NCI-H1694 (cell line): ENCODE measurements at places on chromosomes 7 and 10.

GRCh38 chr7:137074391-137075030, 206.1 kb downstream of the CHRM2 start:
- DNase-seq, result no peak

DNA sequence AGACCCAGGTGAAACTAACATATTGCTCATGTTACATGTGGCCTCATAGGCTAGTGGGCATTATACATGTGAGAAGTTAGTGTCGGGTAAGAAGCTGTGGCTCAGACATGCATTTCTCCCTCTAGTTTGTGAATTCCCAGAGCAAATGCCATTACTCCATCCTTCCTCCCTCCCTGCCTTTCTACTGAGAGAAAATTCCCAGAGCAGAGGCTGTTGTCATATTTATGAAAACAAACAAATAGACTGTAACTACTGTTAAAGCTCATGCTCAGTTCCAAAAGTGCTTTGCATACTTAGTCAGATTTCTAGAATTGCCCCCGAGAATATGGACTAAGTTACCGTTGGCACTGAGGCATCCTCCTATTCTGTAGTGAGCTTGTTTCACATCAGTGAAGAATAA, 29.0 kb downstream of the ZNRF2 start:
- DNase-seq, result no peak

GRCh38 chr7:155961241-155962190, 149.3 kb upstream of the SHH start:
- no peak for DNase-seq

DNA sequence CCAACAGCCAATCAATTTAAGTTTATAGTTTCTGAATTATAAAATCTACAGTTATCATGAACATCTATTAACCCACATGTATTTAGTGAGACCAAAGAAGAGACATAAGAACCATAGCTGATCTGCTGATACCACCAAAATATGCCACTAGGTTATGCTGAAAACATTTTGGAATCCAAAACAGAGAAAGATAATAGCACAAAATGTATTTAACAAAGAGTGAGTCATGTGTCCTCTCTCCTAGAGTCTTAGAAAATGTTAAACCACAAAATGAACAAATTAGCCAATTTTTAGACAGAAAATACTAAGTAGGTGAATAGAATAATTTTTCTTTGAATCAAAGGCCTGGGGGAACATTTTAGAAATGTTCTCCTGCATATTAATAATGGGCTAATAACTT, 527.5 kb downstream of the GPAM start:
- no peak for DNase-seq

GRCh38 chr10:51215951-51216834, 141.9 kb downstream of the PRKG1 start:
- DNase-seq, result no peak

DNA sequence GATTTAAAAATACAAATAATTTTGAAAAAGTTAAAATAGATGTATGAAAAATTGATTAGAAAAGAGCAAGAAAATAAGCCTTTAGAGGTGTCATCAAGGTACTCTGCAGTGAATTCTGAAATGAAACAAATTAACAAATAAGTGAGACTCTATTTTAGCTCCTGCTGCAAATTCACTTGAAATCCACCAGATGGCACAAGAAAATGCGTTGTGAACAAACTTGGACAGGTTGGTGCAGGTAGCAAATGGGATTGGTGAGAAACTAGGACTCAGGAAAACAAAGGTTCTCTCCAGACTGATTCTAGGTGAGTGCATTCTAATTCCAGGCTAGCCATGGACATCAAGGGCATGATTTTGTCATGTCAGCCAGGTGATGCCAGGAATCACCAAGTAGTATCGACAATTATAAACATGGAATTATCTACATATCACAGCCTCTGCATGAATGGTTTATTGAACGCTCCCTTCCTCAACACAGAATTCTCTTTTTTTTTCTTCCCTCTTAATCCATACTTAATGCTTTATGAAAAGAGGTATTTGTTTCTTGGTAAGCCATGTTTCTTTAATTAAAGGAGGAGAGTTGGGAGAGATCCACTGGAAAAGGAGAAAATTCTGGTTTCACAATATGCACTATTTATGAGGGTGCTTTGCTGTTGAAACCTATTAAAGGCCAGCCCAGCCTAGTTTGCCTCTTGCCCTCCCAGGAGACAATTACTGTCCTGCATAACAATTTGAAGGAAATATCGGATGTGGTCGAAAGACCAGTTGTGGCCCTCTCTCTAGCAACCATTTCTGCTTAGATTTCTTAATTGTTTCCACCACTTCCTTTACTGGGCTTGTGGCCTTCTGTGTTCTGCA, 118.1 kb downstream of the ZNF365 start:
- DNase-seq, result no peak

- DNase-seq, result no peak
Observed at GRCh38 chr10:124229201-124229988, 136.0 kb upstream of the CHST15 start.
